HT1080 (cell line): ENCODE measurements at places on chromosomes 5 and 9. TPM values are rescaled to one million over a fixed set of nuclear protein-coding genes. Genes with fewer than 3 reads are reported as not detected.

DNA sequence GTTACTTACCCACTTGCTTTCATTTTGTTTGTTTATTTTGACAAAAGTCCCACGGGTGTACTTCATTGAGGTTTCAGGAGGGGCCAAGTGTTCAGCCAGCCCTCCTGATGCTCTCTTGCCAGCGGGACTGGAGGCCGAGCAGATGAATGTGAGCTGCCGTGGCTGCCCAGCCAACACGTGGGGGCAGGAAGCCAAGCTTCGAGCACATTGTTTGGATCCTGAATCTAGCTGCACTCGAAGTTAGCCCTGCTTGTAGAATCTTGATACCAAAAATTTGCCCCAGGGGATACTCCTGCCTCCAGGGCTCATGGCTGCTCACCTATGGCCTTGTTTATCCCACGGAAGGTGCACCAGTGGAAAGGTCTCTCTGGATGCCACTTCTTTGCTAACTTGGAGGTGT is 49.3 kb downstream of the RASGEF1C start:
- DNase-seq = no peak

- no peak for DNase-seq
Observed at GRCh38 chr5:30846171-30846570, 347.3 kb upstream of the CDH6 start.

DNA sequence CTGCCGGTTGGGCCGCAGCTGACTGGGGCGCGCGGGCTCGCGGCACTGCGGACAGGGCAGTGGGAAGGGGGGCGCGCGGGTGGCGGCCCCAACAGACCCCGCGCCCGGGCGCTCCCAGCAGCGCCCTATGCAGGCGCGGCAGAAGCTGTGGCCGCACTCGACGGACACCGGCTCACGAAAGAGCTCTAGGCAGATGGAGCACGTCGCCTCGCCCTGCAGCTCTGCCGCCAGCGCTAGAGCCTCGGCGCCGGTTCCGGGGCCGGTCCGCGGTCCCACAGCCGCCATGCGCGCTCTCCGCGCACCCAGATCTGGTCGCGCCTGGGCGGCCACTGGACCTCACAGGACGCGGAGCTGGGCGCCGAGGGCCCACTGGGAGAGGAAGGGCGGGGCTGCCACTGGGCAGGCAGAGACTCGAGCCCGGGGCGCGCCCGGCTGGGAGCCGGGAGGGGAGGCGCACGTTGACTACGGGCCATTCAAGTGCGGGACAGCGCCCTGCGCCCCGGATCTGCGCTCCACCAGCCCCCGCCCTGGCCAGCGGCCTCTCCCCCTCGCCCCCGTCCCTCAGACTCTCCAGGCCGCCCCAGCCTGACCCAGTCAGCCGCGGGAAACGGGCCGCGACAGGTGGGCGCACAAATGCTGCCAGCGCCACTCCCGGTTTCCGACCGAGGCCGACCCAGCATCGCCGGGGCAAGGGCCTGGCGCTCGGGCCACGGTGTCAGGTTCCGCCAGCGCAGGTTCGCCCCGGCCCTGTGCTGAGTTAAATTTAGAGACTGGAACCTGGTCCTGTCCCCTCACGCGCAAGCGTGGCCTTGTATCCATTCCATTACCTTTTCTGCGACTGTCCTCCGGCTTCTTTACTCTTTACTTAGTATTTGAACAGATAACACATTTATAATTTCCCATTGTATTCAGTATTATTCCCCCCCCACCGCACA is at the start of gene TRIM7:
Gene TRIM7 (minus strand): TSS at position 371 of the 935 bp plus-strand sequence. CDS start 86 bp downstream, at position 285.
- peak; percentile 54 for DNase-seq

DNA sequence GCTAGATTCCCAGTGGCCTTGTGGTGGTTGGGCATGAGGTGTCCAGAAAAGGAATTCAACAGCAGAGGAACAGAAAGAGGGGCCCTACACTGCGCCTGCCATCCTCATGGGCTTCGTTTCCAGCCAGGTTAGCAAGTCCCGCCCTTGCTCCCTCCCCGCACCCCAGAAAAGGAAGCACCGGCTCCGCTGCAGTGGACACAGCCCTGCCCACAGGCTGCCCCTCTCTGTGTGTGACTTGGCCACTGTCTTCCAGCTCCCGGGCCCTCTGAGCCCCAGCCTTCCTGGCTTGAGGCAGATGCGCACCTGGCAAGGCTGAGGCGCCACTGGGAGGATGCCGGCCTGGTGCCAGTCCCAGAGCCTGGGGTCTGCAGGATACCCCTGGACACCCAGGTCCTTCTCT is 305.0 kb upstream of the IRX4 start:
- DNase-seq = no peak

DNA sequence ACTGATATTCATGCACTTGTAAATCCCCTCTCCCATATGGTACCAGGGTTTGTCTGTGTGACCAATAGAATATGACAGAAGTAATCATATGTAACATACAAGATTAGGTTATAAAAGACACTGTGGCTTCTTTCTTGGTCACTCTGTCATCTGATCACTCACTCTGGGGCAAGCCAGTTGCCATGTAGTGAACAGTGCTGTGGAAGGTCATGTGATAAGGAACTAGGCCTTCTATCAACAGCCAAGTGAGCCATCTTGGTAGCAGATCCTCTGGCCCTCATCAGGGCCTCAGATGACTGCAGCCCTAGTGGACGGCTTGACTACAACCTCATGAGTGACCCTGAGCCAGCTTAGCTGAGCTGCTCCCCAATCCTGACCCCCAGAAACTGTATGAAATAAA is 30.0 kb upstream of the MATR3 start:
- no peak for DNase-seq

Gene ZNF366
- not detected in 2 replicates for total RNA-seq

Gene BHMT2
- not detected in 2 replicates for total RNA-seq

Gene GLRA1
- not detected in 2 replicates for total RNA-seq

Gene OBP2B
- total RNA-seq = not detected in 2 replicates
